ENCODE measurements at places on chromosomes 1 and 21. TPM values are rescaled to one million over a fixed set of nuclear protein-coding genes. Genes with fewer than 3 reads are reported as not detected.

CRTC2 gene
- 13.4 TPM for total RNA-seq

GLIS1 gene
- total RNA-seq: not detected

RIMKLA gene
- 0.02 TPM for total RNA-seq

- no peak for DNase-seq
These were observed 74.7 kb downstream of the RUNX1 start for GRCh38 chr21:34974162-34974981.

DNA sequence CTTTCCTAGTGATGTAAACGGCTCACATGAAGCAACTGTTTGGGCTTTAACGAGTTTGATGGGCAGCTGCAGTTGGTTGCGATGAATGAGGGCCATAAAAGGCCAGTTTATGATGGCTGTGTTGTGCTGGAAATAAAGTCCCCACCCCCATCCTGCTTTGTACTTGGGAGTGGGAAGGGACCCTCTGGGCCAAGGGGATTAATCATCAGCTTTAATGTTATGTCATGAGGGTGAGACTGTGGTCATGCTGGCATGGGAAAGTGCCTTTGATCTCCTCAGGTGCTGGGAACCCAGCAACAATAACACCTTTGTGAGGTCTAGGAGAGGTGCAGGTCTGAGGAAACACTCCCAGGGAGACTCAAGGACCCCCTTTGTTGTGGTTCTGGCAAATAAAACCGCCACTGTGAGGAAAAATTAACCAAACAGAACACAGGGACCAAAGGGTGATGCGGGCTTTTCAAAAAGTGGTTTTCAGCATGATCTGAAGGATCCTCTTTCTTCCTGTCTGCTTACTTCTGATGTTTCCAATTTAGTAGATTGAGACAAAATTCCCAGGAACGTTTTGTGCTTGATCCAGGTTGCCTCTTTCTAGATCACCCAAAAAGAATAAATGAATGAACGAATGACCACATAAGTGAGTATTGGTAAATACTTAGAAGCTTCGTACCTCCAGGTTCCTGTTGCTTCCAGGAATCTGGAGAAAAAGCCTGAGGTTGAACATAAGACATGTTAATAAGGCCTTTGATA lies 257.8 kb upstream of the HOOK1 start:
- DNase-seq: peak; percentile 63

GRCh38 chr1:92085727-92086126 lies 5.6 kb downstream of the BTBD8 start:
- DNase-seq: no peak
